ENCODE measurements at places on chromosomes 11 and 22. TPM values are rescaled to one million over a fixed set of nuclear protein-coding genes. Genes with fewer than 3 reads are reported as not detected.

DNA sequence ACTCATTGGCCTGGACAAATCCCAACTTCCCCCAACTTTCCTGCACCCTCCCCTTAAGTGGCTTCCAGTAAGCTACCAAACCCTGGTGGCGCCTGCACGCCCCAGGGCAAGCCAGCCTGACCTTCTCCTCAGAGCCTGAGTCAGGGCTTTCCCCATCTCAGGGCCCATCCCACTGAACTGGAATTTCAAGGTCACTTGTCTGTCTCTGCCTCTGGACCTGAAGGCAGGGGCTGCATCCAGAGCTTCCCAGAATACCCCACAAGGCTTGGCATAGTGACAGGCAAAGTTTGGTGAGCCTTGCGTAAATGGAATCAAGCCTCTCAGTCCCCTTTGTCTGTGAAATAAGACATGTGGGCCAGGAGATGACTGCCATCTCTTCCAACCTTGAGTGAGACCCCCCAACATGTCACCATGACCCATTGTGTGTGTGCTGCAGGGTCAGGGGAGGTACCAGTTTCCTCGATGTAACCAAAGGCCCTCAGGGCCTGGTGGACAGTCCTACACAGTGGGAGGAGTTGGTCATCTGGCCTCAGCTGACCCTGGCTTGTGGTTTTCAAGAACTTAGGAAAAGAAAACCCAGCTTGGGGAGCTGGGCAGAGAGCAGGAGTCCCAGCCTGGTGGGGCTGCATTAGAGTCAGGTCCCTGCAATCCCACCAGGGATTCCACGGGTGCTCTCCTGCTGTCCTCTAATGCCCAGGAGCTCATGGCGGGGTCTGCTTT lies 8.9 kb downstream of the ALX4 start:
- no peak for DNase-seq

DNA sequence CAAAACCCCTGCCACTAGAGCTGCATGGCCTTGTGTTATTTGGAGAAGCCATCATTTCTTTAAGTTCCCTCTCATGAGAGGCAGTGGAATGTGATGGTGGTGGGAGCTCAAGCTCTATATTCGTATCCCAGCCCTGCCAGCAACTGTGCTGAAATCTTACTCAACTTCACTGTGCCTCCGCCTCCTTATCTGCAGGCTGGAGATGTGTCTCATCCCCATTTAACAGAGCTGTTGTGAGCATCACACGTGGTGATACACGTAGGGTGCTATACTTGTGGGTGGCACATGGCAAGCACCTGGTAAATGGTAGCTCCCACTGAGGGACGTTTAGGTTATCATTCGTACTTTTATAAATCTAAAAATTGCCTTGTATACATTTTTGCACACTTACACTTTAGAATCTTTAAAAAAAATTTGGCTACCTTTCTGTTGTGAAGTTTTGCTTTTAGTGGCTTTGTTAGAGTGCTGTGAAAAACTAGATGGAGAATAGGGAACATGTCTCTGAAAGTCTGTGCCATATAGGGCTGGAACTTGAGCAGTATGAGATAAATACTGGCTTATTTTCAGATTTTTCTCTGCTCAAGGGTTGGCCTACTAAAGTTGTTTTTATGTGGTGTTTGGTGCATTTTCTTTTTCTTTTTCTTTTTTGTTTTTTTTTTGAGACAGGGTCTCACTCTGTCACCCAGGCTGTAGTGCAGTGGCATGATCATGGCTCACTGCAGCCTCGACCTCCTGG lies 23.2 kb downstream of the TNRC6B start:
- no peak for DNase-seq

GRCh38 chr11:28559492-28559891 lies 451.3 kb downstream of the METTL15 start:
- DNase-seq = no peak

Gene ISX
- not detected for total RNA-seq

GRCh38 chr11:65262776-65263175 lies 1.0 kb downstream of the POLA2 start:
- DNase-seq = no peak

Gene BCO2
- total RNA-seq = 21.1 TPM

DNA sequence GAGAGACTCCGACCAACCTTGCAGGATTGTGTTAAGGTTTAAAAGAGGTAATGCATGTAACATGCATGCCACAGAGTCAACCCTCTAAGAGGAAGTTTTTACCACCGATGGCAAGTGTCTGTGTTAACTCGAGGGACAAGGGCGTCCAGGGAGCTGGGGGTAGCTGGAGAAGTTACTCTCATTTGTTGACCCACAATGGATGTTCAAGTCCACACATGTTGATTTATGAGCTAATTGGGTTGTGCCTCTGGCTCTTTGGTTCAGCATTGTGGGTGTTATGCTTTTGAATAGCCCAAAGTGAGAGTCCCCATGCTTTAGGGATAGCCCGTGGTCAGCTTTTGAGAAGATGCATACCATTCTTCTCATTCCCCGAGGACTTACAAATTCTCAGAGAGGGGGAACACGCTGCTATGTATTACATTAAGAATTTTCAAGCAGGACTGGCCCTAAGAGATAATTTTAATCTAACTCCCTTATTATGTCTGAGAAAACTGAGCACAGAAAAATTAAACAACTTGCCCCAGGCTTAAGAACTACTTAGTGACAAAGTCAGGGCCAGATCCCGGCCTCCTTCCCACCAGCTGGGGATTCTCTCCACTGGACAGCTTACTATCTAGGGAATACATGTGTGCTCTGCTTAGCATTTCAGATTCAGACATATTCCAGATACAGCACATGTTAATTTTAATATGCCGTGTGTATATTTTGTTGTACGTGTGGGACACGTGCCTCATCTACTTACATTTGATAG lies 5.2 kb upstream of the PLET1 start:
- peak; percentile 56 for DNase-seq

DNA sequence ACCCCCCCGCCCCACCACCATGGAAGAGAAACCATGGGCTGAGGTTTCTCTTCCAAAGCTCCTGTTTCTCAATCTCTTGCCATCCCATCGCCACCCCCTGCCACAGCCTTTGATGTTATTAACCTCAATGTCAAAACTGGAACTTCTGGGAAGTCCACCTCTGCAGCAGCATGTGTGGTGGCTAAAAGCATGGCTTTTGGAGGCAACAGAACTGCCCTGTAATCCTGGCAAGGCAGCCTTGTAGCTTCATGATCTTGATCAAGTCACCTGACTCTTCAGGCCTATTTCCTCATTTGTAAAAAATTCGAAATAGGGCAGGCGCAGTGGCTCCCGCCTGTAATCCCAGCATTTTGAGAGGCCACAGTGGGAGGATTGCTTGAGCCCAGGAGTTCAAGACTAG lies 3.5 kb upstream of the COX8A start:
- DNase-seq = no peak

DNA sequence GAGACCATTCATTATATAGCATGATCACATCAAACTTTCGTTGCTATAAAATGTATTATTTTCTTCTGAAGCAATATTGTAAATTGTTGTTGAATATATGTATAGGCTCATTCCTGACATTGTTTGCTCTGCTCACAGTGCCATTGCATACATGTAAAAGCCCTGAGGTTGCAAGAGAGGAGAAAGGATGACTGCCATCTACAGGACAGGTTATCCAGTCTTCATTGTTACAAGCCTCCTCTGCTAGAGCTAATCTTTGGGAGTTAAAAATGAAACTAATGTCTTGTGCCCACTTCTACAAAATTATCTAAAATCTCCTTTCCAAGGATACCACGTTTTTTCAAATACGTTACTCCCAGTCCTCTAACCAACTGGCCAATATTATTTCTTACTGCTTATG lies 16.4 kb upstream of the OR5AL1 start:
- no peak for DNase-seq

Gene ANGPTL5
- total RNA-seq = not detected

- DNase-seq = peak; percentile 56
Measured at GRCh38 chr11:125272821-125273220, 108.3 kb downstream of the PKNOX2 start.

- no peak for DNase-seq
Measured at GRCh38 chr11:125426818-125427528, 69.1 kb downstream of the FEZ1 start.

GRCh38 chr11:33721984-33722383 lies 14.2 kb downstream of the CD59 start:
- DNase-seq = no peak

DNA sequence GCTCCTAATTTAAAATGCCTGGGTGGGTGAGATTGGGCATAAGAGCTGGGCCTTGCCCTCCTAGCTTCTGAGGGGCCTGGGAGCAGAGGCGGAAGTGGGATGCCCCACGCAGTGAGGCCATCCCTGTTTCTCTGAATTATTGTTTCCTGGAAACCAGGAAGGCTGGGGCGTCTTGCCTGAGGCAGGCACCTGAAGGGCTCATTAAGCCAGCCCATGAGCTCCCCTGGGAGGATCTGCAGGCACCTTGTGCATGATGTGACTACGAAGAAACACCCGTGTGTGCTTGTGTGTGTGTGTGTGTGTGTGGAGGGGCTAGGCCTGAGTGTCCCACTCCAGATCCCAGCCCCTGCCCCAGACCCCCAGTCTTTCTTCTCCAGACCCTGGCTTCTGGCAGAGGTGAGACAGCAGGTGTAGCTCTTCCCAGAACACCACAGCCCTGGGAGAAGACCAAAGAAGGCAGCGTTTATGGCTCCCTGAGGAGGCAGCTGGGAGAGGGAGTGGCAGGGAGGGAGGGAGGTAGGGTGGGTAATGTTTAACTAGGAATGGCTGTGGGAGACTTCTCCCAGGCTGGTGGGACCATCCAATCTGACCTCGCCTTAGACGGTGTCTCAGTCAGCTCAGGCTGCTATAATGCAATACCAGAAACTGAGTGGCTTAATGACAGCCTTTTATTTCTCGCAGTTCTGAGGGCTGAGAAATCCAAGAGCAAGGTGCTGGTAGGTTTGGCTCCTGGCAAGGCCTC lies 2.1 kb upstream of the BATF2 start:
- no peak for DNase-seq

Gene ILK
- 167 TPM for total RNA-seq

Gene SCGB1C1
- not detected for total RNA-seq

Gene DSCAML1
- 0.31 TPM for total RNA-seq

GRCh38 chr22:24119476-24119875 lies 61.8 kb upstream of the SUSD2 start:
- DNase-seq = no peak

DNA sequence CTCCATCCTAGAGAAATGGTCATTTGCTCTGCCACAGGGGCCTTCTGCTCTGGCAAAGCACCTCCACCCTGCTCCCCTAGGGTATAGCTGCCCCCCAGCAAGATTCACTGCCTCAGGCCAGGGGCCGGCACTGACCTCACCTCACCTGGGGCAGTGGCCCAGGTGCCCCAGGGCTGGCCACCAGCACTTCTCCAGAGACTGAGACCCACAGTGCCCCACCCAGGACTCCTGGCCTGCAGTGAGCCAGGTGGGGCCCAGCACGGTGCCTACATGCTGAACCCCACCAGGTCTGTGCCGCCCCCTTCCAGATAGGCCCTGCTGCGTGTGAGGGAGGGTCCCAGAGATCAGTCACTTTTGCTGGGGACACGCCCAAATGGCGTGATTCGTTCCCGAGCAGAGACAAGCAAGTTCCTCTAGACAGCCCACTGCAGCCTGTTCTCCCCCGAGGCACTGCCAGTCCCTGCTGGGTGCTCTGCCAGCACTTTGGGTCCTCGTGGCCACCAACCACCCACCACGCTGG lies 10.8 kb downstream of the GNB1L start:
- no peak for DNase-seq

Gene GDPD4
- not detected for total RNA-seq
